ENCODE measurements at places on chromosomes 5 and 9.
A peak's percentile ranks its signal among the peaks of the same experiment; 100 is the strongest.

- no peak for DNase-seq
These were observed 592.6 kb downstream of the MTRR start for GRCh38 chr5:8461543-8461942.

GRCh38 chr5:180071531-180072255 is at the start of gene RNF130:
Gene RNF130 (minus strand): TSS chr5:180071759. CDS start chr5:180071702, 57 bp downstream.
- peak; percentile 76 for DNase-seq

DNA sequence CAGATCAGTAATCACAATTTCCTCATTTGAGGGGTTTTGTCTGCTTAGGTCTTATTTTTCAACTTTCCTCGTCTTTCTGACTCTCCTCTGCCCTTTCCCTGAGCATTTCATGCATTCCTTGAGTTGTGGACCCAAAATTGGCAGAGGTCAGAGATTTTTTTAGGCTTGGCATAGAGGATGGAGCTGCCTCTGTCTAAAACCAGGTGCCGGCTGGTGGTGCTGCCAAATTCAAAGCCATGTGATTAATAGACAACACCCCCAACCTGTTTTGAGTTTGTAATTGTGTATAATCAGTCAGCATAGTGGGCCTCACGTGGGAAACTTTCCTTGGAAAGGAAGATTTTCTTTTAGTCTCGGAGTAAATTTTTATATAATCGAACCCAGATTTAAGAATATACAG is 39.6 kb downstream of the TJP2 start:
- DNase-seq, result no peak

GRCh38 chr9:73806876-73807275 is 655.2 kb downstream of the ANXA1 start:
- DNase-seq, result no peak

- DNase-seq, result peak; percentile 17
These were observed 72.8 kb downstream of the PSAT1 start for GRCh38 chr9:78369639-78370219.

GRCh38 chr9:109652971-109653370 is 127.0 kb upstream of the PALM2AKAP2 start:
- no peak for DNase-seq
